ENCODE measurements at places on chromosomes 4 and X.

GRCh38 chr4:123398853-123399626, 2.4 kb downstream of the SPRY1 start:
- DNase-seq, result peak; percentile 46

DNA sequence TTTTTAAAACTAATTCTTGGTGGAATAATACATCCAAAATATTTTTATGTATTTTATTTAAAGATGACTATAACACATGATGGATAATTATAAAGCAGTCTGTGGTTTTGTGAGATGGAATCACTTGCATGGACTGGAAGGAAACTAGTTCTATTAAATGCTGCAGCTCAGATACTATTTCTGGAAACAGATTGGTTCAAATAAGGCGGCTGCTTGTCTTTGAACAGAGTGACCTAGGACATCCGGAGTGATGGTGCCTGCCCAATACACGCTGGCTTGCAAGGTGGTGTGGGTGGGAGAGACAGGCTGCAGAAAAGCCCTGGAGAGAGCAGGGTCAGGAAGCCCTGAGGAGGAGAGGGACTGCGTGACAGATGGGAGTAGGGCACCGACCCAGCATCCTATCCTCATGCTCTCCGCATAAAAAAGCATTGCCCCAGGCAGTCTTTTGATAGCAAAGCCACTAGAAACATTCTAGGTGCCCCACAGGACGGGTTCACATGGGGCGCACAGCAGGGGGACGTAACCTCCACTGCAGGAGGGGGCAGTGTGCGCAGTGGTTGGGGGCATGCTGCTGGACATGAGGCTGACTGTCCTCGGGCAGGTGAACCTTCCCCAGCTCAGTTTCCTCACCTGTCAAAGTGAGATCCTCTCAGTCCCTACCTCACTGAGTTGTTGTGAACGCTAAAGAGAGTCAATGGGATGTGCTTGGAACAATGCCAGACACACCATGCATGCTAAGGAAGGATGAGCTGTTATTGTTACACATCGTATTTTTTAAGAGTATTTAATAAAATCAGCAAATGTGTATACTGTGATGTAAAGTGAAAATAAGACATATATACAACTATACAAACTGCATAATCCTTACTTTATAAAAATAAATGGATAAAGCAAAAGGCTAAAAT, 71.3 kb downstream of the EVC2 start:
- DNase-seq, result no peak

GRCh38 chr4:122584519-122584918, 36.3 kb downstream of the IL21 start:
- DNase-seq, result no peak

DNA sequence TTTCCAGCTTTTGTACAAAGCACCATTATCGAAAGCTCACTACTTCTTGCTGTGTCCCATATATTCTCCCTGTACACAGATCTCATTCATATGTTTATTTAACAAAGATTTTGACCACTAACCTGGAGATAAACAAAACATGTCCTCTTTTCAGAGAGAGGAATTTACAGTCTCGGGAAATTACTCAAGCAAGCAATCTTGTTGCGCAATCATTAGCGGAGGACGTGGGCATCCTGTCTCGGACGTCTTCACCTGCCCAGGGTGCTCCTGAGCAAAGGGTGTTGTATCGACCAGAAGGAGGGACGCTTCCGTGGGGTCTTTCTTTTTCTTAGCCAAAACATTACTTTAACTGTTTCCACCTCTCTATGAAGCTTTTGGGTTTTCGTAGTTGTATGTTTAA, 66.5 kb upstream of the CLCN4 start:
- DNase-seq, result no peak

DNA sequence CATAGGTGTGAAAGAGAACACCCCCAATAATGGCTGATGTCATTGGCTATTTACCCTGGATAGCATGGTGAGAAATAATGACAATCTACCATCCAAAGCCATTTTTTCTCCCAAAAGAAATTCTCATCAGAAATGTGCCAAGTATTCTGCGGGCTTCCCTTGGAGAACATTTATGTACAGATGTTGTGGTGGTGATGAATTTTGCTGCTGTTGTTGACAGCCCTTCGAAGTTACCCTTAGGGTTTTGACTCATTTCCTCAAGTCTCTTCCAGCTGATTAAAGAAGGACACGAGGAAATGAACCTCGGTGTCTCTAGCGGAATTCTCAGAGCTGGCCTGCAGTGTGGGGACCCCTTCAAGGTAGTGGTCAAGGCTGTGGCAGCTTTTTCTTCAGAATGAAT, 3.4 kb downstream of the KIT start:
- no peak for DNase-seq

DNA sequence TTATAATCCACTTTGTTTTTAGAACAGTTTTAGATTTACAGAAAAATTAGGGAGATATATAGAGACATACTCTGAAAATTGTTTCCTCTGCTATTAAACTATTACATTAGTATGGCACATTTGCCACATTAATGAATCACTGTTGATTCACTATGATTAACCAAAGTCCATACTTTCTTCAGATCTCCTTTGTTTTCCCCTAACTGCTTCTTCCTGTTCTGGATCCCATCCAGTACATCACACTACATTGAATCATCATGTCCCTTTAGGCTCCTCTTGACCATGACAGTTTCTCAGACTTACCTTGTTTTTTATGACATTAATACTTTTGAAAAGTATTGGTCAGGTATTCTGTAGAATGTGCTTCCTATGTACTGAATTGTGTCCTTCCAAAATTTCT, 109.2 kb upstream of the EDNRA start:
- no peak for DNase-seq

- no peak for DNase-seq
These were observed 27.0 kb downstream of the KDM6A start for GRCh38 chrX:44899946-44900345.

DNA sequence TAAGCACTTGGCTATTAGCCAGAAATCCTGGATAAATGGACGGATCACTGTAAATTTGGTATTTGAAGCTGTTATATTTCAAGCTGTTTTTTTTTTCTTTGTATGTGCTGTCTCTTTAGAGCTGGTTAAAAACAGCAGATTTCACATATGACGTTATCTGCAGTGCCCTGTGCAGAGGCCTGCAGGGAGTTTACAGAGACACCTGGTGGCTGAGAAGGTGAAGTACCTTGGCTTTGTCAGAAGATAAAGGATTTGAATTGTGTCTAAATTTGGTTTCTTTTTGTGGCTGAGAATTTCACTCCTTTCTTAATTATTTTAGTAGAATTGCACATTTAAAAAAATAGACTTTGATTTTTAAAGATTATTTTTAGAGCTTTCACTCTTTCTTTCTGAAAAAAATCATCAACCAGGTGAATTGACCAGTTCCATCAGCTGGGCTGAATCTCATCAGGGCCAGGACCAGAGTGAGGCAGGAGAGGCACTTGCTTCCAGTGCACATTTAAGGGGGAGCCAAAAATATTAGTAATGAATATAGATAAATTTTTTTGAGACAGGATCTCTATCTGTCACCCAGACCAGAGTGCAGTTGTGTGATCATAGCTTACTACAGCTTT, 9.6 kb upstream of the CHRNA9 start:
- no peak for DNase-seq

DNA sequence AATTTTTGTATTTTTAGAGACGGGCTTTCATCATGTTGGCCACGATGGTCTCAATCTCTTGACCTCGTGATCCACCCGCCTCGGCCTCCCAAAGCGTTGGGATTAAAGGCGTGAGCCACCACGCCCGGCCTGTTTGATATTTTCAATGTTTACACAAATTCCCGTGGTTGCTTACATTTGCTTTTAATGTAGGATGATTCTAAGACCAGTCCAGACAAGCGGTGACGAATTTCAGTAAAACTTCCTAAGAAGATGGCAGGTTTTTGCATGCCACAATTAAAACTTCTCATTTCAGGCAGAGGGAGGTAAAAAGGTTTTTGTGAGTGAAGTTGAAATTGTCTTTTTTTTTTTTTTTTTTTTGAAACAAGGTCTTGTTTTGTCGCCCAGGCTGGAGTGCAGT, 41.4 kb upstream of the RBPJ start:
- DNase-seq, result no peak
